ENCODE measurements at places on chromosomes 3 and 15.

DNA sequence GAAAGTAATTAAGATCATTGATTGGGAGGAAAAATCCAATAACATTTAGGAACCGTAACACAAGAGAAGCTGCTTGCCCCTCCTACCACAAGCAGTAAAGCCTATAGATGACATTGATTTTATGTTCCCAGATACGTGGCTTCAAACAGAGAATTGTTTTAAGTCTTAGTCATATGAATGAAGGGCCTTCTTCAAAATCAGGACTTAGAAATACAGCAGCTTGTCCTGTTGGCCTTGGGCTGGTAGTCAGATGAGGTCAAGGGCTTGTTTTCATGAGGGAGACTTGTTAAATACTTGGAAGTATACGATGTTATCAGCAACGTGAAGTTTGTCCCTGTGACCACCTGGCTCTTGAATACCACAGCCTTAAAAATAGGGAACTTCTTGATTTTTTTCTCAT, 114.4 kb downstream of the VGLL4 start:
- no peak for DNase-seq

- DNase-seq = no peak
Measured at GRCh38 chr15:44194323-44195150, 534 bp downstream of the FRMD5 start.

GRCh38 chr3:47096959-47097358, 67.0 kb downstream of the SETD2 start:
- DNase-seq = no peak

DNA sequence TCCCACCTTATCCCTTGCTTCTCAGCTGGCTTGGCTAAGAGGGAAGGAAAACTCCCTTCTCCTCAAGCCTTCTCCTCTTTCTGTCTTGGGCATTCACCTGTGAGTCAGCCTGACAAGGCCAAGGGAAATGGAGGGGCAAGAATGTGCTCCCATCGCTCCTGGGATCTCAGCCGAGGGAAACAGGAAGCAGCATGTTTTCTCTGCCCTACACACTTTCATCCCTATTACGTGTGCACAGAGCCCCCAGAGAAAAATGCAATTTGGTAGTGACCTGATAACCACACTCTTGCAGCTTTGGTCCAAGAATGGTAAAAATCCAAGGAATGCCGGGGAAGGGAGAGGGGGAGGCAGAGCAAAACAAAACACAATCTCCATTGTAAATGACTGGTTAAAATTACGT, 32.9 kb upstream of the MTMR10 start:
- DNase-seq = no peak

- DNase-seq = peak; percentile 64
Measured at GRCh38 chr3:190375246-190375645, 12.7 kb upstream of the CLDN16 start.

GRCh38 chr15:34799149-34800101, 4.1 kb upstream of the ACTC1 start:
- DNase-seq = no peak

- no peak for DNase-seq
Measured at GRCh38 chr3:51703761-51704510, 2.9 kb upstream of the GRM2 start.

GRCh38 chr3:182405759-182406158, 387.5 kb upstream of the ATP11B start:
- DNase-seq = no peak

- peak; percentile 98 for DNase-seq
Measured at GRCh38 chr3:129224984-129225393, 24.4 kb upstream of the COPG1 start.

GRCh38 chr3:11350374-11350773, 78.2 kb downstream of the ATG7 start:
- DNase-seq = peak; percentile 85

GRCh38 chr3:133674290-133674919, 12.7 kb upstream of the TOPBP1 start:
- no peak for DNase-seq

DNA sequence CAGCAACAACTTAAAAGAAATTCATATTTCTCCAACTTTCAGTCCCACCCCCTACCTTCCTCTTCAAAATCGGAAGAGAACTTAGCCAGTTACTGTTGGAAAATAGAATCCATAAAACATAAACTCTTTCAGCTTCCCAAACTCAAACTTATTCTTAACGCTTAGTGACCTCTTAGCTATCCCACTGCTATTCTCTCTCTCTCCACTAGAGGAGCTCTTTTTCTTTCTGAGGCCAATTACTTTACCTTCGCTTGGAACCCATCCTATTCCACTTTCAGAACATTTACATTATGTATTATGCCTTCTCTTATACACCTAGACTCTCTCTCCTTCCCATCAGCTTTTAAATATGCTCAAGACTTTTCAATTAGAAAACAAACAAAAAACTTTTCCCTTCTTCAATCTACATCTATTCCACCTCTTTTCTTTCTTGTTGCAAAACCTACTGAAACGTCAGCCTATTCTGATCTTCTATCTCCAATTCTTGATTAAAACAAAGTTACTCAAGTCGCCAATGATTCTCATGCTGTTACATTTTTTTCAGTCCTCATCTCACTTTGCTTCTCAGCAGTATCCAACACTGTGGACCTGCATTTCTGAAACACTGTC, 13.4 kb upstream of the GHSR start:
- peak; percentile 45 for DNase-seq

DNA sequence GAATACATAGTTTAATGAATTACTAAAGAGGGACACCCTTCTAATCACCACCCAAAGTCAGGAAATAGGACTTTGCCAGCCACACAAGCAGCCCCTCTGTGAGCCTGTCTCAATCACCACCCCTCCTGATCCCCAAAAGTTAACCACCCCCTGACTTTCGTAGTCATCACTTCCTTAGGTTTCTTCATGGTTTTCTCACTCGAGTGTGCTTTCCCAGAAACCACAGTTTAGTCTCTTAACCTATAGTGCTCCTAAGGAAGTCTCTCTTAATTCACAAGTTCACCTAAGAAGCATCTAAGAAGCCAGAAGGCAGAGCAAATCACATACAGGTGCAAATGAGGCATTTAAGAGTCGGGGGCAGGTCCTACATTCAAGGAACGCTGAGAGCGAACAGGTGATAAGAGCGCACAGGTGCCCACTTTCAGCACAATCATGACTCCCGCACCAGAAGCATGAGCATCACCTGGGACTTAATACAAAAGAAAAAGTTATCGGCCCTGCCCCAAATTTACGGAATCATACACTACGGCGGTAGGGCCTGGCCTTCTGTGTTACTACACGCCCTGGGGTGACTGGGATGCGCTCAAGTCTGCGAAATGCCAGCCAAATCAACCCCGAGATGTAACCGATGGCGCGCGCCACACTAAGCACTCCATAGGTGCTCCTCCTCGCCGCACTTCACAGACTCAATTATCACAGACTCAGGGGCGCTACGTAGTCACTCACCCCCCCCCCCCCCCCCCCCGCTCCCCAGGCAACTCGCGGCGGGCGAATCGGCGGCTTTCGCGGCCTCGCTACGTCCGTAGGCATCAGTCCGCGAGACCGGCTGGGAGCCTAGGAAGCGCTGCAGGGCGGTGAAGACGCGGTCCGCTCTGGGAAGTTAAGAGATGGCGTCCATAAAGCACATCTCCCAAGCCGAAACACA, 815 bp downstream of the ULK4 start:
- peak; percentile 59 for DNase-seq

DNA sequence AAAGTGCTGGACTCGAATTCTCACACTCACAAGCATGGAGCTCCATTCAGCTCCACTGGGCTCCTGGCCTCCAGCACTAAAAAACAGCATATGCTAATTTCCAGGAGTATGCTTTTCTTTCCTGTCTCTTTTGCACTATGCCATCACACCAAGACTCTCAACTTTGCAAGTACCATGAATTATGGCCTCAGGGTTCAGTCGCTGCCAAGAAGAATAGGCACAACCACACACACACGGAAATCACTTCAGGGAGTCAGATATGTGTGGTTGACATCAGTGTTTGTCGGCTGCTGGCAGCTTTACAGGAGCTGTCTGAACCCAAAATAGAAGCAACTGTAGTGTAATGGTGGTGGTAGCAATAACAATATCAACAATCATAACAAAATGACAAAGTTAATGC, 305.0 kb upstream of the SLCO3A1 start:
- DNase-seq = no peak

- DNase-seq = peak; percentile 60
Measured at GRCh38 chr3:184524981-184525336, 36.6 kb upstream of the EPHB3 start.

DNA sequence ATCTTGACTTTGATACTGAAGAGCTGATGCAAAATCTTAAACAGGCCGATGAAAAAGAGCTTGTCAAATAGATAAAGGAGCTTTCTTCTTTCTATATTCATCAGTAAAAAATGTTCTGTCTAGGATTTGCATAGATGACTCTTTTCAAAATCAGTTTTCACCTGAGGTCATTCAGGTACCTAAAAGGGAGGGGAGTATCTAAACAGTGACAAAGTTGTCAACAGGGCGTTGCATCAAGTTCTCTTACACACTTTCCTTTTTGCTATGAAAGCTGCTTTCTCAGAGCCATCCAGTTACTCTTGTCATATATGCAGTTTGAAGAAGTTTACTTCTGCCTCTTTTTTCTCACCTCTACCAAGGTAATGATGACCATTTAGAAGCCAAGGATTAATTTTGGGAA, 60.0 kb downstream of the AKAP13 start:
- no peak for DNase-seq

DNA sequence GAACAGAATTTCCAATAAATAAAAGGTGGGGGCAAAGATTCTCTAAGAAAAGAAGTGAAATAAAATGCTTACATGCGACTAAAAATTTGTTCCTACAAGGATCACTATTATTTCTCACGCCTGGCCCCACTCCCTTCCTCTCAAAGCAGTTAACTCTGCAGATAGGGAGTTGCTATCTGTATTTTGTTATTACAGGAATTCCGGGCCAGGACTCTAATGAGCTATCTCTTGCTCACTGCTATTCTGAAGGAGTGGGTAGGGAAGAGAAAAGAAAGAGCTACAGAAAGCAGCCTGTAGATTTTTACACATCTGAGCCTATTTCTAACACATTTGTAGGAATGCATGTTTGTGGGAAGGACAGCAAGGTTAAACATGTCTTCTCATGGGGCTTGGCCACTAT, 140.4 kb downstream of the PCCB start:
- DNase-seq = no peak

DNA sequence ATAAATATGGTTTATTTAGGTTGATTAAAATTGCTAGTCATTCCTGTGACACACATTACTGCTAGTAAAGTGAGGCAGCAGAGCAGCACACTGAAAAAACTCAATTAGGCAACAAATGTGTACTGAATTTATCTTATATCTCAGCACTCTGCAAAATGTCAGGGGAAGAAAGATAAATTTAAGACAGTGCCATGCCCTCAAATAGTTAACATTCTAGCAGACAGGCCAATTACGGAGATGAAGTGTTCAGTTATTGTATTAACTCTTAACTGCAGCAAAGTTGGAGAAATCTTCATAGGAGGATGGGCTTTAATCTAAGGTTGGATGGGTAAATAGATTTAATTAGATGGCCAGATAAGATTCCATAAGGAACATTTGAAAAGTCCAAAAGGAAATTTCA, 127.9 kb downstream of the PCCB start:
- DNase-seq = no peak

- no peak for DNase-seq
Measured at GRCh38 chr3:28224430-28224829, 17.0 kb upstream of the CMC1 start.

DNA sequence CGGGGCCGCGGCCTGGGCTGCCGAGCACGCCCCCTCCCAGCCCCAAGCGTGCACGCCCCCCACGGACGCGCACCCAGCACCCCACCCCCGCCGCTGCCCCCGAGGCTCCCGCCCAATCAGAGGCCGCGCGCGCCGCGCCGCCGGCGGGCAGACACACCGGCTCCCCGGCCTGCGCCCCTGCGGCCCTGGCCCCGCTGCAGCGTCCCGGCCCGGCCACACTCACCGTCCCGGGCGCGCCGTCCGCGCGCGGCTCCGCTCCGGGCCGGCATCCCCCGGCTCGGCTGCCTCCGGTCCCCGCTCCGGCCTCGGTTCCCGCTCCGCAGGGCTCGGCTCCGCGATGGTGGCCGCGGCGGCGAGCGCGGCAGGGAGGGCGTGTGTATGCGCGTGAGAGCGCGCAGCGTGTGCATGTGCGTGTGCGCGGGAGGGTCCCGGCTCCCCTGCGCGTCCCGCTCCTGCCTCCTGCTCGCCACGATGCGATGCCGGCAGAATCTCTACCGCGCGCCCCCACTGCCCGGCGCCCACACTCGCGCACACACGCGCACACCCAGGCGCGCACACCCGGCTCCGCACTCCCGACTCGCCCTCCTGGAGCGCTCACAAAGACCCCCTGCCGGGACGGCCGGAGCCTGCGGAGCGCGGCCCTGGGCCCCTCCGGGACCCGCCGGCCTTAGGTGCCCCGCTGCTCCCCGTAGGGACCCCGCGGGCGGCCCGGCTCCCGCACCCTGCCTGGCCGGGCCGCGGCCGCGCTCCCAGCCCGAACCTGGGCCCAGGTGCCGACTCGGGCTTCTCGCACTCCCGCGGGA, 186.5 kb upstream of the LINGO1 start:
- no peak for DNase-seq

DNA sequence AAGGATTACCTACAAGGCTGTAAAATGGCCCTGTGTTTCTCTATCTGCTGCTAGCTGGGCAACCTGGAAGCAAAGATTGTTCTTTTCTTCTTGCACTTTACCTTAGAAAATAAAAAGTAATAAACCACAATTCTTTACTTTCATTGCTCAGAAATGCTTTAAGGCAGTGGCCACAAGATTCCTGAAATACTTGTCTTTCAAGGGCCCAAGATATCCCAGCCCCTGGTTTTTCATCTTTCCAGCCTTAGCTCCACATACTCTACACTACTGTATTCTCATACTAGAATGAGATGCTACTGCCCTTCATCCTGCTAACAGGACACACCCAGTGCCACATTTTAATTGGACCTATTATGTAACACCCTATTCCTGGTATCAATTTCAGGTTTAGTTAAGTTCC, 78.9 kb downstream of the GTF2E1 start:
- DNase-seq = no peak

DNA sequence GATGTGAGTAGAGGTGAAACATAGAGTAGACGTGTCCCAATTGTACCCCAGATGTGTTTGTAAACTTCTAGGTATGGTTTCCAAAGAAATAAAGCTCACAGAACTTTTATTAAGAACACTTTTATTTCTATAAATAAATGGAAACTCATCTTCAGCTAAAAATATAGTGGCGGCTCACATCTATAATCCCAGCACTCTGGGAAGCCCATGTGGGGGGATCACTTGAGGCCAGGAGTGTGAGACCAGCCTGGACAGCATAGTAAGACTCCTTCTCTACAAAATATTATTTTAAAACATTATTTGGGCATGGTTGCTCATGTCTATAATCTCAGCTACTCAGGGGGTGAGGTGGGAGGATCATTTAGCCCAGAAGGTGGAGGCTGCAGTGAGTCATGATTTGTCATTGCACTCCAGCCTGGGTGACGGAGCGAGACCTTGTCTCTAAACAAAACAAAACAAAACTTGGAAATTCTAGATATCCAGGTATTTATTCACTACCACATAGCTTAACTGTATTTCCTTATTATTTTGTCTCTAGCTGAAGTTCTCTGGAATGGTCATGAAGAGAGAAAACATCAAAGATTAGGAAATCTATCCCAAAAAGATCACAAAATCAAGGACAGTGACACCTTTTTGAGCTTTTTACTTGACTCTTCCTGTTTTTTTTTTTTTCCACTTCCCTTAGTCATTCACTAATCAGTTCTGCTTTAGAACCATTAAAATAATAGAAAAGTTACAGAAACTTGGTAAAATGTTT, 258.1 kb downstream of the TIGIT start:
- no peak for DNase-seq
